ENCODE measurements at places on chromosomes 3 and 15. TPM values are rescaled to one million over a fixed set of nuclear protein-coding genes. Genes with fewer than 3 reads are reported as not detected.

DNA sequence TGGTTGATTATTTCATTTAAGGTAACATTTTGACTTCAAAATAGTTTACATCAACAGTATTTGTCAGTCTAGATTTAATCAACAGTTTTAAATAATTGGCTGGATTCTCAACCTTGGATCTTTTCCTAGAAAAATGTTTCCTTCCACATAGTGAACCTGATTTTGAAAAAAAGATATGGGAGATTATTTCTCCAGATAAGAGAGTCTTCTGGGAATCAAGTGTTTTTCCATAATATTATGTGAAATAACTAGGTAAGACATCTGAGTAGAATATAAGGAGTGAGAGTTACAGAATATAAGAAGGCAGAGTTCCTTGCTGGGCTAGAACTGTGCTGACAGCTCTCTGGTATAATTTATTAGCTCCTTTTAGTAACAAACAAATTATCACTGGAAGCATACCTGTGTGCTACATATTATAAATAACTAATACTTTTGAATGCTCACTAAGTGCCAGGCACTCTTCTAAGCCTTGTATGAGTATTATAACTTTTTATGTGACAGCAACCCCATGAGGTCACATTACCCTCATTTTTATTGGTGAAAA, 18.8 kb upstream of the TNFSF10 start:
- DNase-seq, result no peak

DNA sequence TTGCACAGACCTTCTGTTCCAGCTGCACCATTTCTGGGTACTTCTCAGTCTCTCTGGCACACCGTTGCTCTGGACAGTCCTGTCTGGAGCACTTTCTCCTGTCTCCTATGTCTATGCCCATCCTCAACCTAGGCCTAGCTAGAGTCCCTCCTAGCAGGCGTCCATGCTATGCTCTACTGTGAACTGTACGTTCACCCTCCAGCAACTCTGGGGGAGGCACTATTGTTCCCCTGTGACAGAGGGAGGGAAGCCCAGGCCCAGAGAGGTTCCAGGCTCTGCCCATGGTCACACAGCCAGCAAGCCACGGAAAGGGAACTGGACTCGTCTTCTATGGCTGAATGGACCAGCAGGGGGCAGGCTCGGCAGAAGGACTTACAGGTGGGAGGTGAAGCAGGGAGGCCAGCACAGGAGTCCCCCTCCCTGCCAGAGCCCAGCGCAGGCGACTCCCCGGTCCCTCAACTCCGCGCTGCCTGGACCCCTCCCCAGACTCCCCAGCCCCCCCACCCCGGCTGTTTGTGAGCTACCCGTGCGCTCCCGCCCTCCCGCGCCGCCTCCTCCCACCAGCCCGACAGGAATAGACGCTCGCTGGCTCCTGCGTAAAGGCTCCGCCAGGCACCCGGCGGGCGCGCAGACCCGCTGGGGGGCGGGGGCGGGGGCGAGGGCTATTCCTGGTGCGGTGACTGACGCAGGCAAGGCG, 1.7 kb upstream of the LINGO1 start:
- DNase-seq, result peak; percentile 28

- no peak for DNase-seq
Measured at GRCh38 chr15:87470923-87471322, 785.6 kb downstream of the NTRK3 start.

DNA sequence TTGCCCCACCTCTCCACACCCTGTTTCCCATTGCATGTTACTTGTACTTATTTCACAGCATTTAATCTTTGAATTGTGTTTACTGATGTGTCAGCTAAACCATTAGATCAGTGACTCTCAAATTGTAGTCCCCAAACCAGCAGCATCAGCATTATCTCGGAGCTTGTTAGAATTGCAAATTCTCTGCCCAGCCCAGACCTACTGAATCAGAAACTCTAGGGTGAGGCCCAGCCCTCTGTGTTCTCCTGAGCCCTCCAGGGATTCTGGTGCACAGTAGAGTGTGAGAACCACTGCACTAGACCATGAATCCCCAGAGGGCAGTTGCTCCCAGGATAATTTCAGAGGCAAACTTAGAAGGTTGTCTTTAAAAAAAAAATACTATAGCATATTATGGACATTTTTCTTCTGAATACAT, 13.0 kb downstream of the PLD1 start:
- DNase-seq, result no peak

DNA sequence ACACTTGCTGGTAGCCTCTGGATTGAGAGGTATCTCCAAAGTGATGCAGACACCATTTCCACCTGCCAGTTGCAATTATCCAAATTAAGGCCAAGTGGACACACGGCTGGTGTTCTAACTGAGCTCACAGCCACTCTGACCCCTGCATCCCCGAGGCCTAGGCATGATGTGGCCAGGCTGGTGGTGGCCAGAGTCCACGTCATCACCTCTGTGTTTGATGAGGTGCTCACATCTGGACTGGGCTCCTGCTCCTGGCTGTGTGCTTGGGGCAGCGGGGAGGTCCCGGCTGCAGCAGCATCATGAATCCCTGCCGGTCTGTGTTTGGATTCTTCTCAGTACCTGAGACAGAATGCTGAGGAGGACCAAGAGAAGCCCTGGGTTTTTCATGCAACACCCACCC, 4.9 kb downstream of the OXTR start:
- DNase-seq, result no peak

- DNase-seq, result no peak
Measured at GRCh38 chr3:124101643-124102042, 109.7 kb upstream of the ROPN1 start.

GRCh38 chr3:150022381-150023238, 51.9 kb upstream of the PFN2 start:
- peak; percentile 35 for DNase-seq

GRCh38 chr3:33099701-33100100, 2.8 kb upstream of the GLB1 start:
- DNase-seq, result no peak

- DNase-seq, result peak; percentile 70
Measured at GRCh38 chr3:173743111-173743510, 345.6 kb downstream of the NLGN1 start.

DNA sequence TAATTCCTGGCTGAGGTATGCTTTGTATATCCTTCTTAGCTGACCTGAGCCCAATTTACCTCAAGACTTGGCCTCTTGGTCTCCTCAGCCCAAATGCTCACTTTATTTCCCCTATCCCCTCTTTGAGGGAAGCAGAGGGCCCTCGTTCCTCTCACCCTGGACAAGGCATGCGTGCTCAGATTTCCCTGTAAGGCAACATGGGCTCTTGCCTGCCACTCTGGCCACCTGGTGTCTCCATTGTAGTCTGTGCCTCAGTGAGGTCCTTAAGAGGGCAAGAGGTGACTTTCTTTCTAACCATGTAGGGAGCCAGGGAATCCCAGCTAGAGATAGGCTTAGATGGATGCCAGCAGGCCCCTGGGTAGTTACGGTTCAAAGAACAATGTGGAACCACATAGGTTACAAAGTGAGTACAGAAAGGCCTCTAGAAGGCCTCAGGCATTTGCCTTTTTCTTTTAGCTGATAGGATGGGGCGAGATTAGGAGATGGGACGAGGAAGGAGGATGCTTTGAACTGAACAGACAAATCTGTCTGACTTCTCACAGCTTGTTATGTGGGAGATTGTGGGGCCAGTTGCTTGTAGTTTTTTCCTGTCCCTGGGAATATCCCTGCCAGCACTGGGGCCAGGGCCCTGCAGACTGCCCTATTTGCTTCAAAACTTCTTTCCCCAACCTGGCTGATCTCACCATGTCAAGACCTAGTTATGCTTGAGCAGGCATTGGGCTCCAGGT, 1.1 kb upstream of the INTS14 start:
- DNase-seq, result peak; percentile 21

DNA sequence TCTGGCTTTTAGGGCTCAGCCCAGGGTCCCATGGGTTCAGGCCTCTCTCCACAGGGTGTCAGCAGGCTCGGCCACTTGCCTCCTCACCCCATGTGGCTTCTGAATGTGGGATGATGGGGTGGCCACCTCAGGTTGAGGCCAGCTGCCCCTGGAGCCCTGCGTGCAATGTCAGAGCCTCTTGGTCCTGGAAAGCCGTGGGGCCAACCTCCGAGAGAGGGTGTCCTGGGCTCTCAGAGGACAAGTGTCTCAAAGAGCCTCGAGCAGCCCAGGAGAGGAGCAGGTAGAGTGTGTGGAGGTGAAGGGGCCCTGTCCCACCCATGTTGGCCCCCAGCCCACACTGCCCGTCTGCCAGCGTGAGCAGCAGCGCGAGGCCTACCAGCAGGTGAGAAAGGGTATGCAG, 86.0 kb downstream of the PLXNA1 start:
- DNase-seq, result no peak

GRCh38 chr3:27392950-27393679, 23.9 kb upstream of the NEK10 start:
- no peak for DNase-seq

DNA sequence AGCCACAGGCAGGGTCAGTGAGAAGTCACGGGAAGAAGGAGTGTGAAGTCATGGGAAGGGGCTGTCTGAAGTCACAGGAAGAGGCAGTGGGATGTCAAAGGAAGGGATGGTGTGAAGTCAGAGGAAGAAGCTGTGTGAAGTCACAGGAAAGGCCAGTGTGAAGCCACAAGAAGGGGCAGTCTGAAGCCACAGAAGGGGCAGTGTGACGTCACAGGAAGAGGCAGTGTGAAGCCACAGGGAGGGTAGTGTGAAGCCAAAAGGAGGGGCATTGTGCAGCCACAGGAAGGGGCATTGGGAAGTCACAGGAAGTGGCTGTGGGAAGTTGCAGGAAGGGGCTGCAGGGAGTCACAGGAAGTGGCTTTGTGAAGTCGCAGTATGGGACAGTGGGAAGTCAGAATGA, 35.1 kb downstream of the GASK1A start:
- DNase-seq, result no peak

Gene FSD2
- not detected for total RNA-seq

Gene EPHB1
- 0.57 TPM for total RNA-seq

Gene CCDC54
- total RNA-seq, result not detected

Gene CGGBP1
- 68.1 TPM for total RNA-seq

Gene FAM107A
- total RNA-seq, result not detected

Gene TMEM212
- total RNA-seq, result not detected

Gene GOLGA8O
- total RNA-seq, result 0.51 TPM
